Activated naive CD8-positive, alpha-beta T cell treated with anti-CD3 and anti-CD28 coated beads, Interleukin-2, amount 10 ng/mL, durations not matched to agents 7 days and 5 days (primary cell): ENCODE measurements at places on chromosomes 1 and 21. TPM values are rescaled to one million over a fixed set of nuclear protein-coding genes. Genes with fewer than 3 reads are reported as not detected.

DNA sequence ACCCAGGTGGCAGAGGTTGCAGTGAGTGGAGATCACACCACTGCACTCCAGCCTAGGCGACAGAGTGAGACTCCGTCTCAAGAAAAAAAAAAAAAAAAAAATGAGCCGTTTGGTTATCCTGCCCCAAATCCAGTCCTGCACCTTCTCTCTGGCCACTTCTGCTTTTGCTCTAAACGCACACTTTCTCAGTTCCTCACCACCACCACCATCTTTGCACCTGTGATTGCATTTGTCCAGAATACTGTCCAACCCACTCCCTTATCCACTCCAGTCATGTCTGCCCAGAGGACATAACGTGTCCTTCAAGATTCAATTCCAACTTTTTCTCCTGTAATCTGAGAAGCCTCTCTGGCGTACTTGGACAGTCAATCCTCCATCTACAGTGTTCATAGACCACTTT, 2.2 kb upstream of the NEK2 start:
- peaks cover 27% of the 10 kb centered on the region for H3K4me1 ChIP-seq
- H3K27ac ChIP-seq: no peak overlapping the region
- no peak for DNase-seq
- H3K36me3 ChIP-seq: peaks cover 12% of the 10 kb centered on the region
- peaks cover 3% of the 10 kb centered on the region for H3K27me3 ChIP-seq
- H3K4me3 ChIP-seq: no peak overlapping the region

GRCh38 chr1:219266524-219266923, 92.8 kb downstream of the LYPLAL1 start:
- peaks cover 1% of the 10 kb centered on the region for H3K36me3 ChIP-seq
- no peaks in the 10 kb centered on the region for H3K27me3 ChIP-seq
- no peak for DNase-seq
- no peak overlapping the region for H3K27ac ChIP-seq
- H3K4me1 ChIP-seq: no peaks in the 10 kb centered on the region
- H3K4me3 ChIP-seq: no peak overlapping the region

C1QA gene
- total RNA-seq: 0.88 TPM

C8A gene
- not detected for total RNA-seq

GRCh38 chr1:151485685-151486255, 25.4 kb upstream of the CGN start:
- peaks cover 2% of the 10 kb centered on the region for H3K27me3 ChIP-seq
- H3K27ac ChIP-seq: no peak overlapping the region
- no peaks in the 10 kb centered on the region for H3K36me3 ChIP-seq
- H3K4me1 ChIP-seq: no peaks in the 10 kb centered on the region

DNA sequence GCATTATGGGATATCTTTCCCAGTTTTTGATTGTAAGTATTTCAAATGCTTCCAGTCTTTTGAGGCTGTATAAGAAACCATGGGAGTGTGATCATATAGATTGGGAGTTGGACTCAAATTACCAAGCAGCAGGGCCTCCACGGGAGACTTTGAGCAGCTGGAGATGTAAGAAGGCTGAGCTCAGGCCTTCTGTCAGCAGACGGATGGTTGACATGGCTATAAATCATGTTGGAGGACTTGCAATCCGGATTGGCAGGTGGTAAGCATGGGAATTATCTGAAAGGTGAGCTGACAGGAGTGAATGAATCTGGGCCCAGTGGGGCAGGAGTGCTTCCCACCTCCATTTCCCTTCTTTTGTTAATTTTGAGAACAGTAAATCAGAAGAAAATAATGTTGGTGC, 83.2 kb upstream of the PPM1J start:
- H3K4me1 ChIP-seq: peaks cover 4% of the 10 kb centered on the region
- no peak overlapping the region for H3K4me3 ChIP-seq
- no peak overlapping the region for H3K27ac ChIP-seq
- no peak for DNase-seq
- no peaks in the 10 kb centered on the region for H3K36me3 ChIP-seq

IFI44L gene
- 290 TPM for total RNA-seq

LGR6 gene
- 2.7 TPM for total RNA-seq

PAQR6 gene
- total RNA-seq: 7.0 TPM

- no peak overlapping the region for H3K27ac ChIP-seq
- DNase-seq: no peak
- no peaks in the 10 kb centered on the region for H3K4me1 ChIP-seq
- H3K36me3 ChIP-seq: no peaks in the 10 kb centered on the region
- no peak overlapping the region for H3K4me3 ChIP-seq
- no peaks in the 10 kb centered on the region for H3K27me3 ChIP-seq
Measured at GRCh38 chr21:16976193-16976592, 536.6 kb upstream of the CXADR start.

DNA sequence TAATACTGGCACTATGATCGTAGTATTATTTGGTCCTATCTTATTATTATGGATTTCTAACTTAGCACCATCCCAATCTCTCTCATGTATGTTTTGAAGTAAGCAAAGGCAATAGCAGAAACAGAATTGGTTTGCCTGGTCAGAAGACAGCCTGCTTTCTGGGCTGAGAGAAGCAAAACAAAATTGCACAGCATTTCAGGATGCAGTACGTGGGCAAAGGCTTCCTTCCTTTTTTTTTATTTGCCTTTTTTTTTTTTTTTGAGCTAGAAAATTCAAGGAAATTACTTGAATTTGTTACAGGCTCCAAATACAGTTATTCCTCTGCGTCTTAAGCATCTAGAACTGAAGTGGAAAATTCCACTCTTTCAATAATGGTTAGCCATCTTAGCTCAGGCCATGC, 8.8 kb downstream of the CDA start:
- peaks cover 12% of the 10 kb centered on the region for H3K27me3 ChIP-seq
- no peak overlapping the region for H3K4me3 ChIP-seq
- no peak overlapping the region for H3K27ac ChIP-seq
- no peaks in the 10 kb centered on the region for H3K36me3 ChIP-seq

DNA sequence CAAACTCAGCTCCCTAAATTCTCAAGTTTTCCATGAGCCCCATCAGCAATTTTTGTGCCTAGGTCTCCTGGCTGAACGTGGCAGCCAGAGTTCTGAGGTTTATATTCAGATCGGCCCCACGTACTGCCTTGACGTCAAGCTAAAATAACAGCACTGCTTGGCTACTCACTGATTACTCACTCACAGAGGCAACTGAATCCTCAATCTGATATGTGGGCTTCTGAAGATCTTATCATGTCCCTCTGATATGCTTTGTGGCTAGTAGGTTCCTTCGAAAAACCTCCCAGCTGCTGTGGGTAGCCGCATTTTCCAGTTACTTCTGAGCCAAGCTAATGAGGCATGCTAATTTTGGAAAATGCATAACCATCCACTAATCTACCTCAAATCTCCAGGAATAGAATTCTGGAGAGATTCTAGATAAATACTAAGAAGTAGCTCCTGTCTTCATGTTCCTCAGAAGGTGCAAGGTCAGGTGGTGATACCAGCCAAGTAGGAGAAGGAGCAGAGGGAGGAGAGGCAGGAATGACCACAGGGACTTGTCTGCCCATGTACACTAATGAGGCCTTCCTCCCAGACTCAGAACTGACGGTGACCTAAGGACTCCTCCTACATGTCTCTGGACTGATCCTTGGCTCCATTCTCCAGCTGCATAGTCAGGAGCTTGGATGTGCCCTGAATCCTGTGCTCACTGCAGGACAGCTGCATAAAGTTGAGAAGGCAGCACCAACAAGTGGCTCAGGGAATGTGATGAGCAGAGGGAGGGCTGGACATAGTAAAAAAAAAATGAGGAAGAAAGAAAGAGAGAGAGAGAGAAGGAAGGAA, 263.7 kb downstream of the TNR start:
- no peaks in the 10 kb centered on the region for H3K4me1 ChIP-seq
- peaks cover 21% of the 10 kb centered on the region for H3K27me3 ChIP-seq
- no peak overlapping the region for H3K4me3 ChIP-seq
- DNase-seq: no peak
- no peak overlapping the region for H3K27ac ChIP-seq

DNA sequence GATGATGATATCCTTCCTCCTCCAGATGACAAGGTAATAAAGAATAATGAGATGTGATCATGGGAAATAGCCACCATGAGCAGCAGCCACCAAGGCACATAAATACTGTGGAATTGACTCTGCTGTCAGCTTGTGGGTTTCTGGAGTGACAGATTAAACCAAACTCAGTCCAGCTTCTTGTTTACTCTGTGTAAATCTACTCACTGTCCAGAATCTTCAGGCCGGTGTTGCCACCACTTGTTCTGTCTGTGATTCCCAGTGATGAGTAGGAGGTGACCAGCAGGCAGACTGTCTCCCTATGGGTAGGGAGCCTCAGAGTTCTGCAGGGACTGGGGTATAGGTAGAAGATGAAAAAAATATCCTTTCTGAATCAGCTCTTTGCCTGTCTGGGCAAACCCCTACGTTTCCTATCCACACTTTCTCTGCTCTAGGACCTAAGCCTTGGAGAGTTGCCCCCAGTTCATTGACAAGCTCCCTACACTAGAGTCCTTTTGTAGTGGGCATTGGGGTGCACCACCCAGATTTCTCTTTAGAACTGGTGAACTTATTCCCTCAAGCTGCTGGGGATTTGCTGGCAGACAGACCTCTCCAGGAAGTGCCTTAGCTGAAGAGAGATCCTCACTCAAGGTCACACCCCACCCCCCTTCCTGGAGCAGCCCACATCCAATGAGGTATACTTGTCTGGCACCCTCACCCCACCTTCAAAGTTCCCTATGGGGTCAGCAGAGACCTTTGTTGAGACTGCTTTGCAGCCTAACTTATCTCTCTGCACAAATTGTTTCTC, 47.6 kb downstream of the ATP1A1 start:
- no peaks in the 10 kb centered on the region for H3K36me3 ChIP-seq
- peaks cover 28% of the 10 kb centered on the region for H3K4me1 ChIP-seq
- no peak overlapping the region for H3K27ac ChIP-seq

GRCh38 chr21:37566790-37567615, 200.4 kb downstream of the DYRK1A start:
- DNase-seq: no peak
- peak overlapping the region; percentile 32 for H3K27ac ChIP-seq
- no peak overlapping the region for H3K4me3 ChIP-seq
- H3K36me3 ChIP-seq: no peaks in the 10 kb centered on the region

DNA sequence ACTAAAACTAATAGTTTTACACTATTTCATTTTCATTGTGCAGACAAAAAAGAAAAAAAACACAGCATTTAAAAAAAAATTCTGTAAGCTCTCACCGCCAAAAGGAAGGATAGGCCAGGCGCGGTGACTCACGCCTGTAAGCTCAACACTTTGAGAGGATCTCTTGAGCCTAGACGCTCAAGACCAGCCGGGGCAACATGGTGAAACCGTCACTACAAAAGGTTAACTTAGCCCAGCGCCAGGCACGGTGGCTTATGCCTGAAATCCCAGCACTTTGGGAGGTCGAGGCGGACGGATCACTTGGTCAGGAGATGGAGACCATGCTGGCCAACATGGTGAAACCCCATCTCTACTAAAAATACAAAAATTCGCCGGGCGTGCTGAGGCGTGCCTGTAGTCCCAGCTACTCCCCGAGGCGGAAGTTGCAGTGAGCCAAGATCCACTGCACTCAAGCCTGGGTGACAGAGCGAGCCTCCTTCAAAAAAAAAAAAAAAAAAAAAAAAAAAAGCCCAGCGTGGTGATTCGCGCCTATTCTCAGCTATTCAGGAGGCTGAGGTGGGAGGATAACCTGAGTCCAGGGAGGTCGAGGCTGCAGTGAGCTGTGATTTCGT, 14.3 kb upstream of the SPEN start:
- H3K4me3 ChIP-seq: peak overlapping the region; percentile 93
- H3K4me1 ChIP-seq: peaks cover 41% of the 10 kb centered on the region
- no peaks in the 10 kb centered on the region for H3K27me3 ChIP-seq
- DNase-seq: peak; percentile 54
